ENCODE measurements at places on chromosomes 2 and 18.
A peak's percentile ranks its signal among the peaks of the same experiment; 100 is the strongest.

- DNase-seq: no peak
Measured at GRCh38 chr2:240915526-240916341, 9.6 kb downstream of the CROCC2 start.

DNA sequence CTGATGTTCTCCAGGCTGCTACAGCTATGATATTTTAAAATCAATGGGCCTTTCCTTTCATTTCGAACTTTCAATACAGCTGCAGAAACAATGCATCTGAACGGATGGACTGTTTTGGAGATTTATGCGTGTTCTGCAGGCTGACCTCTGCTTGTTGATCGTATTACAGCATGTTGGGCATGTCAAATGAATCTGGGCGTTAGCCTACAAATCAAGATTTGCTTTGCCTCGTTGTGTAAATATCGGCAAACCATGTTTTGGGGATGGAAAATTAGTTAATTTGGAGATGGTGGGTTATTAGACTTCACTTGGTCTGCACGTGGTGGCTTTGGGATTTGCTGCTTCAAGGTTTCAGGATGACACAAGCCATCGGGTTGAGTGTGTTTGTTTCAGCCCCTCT, 129.3 kb downstream of the AGAP1 start:
- DNase-seq: no peak

DNA sequence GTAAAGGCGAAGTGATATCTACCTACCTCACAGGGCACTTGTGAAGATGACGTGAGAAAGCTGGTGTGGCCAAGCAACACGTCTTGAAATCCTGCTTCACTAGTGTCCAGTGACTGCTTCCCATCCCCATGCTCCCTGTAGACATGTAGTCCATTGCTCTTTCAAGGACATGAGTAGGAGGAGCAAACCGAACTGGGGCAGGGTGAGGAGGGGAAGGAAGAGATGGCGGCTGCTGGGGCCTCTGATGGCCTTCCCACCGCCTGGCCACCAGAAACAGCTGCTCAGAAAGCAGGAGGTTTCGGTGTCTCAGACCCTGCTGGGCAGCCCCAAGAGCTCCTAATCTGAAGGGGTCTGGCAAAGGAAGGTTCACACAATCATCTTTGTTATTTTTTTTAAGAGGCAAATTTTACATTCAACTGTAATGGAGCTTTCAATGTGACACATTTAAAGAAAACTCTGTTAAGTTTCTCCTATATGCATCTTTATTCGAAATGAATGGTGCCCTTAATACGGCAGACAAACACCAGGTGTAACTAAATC, 14.7 kb downstream of the CPLX4 start:
- DNase-seq: no peak

DNA sequence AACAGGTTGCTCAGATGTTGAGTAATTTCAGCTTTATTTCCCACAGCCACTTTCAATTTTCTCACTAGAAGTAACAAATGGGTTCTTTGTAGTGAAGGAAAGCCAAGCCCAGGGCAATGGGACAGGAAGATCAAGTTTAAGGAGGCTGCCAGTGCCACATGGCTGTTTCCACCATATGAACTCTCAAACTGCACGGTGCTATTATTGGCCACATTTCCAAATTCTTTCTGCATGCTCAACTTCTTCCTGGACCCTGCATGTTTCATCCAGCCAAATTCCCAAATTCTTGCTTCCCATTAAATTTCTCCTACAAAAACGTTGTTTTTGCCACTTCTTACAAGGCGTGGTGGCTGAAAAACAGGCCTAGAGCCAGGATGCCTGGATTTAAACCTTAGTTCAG, 193.3 kb upstream of the SPHKAP start:
- no peak for DNase-seq

DNA sequence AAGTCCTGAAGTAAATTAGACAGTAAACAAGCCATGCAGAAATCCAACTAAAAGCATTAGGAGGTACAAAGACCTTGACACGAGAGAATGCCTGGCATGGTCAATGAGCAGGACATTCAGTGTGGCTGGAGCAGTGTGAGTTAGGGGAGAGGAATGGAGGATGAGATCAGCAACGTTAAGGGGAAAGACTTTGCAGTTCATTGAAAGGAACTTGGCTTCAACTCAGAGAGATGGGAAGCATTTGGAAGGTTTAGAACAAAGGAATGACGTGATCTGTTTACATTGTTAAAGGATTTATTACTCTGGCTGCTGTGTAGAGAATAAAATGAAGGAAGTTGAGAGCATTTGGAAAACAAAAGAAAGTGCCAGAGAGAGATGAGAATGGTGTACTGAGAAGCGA, 621.3 kb downstream of the XIRP2 start:
- no peak for DNase-seq

DNA sequence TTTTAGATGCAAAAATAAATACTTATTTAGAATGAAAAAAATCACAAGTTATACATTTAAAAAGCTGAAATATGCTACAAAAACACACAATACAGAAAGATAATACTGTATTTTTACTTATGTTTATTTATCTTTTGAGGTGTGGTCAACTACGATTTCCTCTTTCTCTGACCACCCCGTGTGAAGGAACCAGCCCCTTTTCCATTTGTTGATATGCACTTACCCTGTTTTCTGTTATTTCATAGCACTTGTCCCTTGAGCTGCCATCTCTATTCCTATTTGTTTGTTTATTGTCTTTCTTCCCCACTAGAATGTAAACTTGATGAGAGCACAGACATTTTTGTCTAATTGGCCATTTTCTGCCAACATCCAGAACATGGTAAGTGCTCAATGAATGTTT, 460.5 kb upstream of the TRIB2 start:
- DNase-seq: no peak

DNA sequence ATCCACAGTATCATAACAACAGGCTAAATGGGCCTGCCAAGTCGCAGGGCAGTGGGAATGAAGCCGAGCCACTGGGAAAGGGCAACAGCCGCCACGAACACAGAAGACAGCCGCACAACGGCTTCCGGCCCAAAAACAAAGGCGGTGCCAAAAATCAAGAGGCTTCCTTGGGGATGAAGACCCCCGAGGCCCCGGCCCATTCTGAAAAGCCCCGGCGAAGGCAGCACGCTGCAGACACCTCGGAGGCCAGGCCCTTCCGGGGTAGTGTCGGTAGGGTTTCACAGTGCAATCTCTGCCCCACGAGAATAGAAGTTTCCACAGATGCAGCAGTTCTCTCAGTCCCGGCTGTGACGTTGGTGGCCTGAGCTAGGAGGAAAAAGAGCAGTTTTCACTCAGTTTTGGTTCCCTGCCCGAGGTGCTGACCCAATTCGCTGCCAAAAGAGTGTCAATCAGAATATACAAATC, 32.2 kb downstream of the KCTD18 start:
- no peak for DNase-seq

GRCh38 chr2:202135091-202135874, 62.2 kb downstream of the KIAA2012 start:
- no peak for DNase-seq

GRCh38 chr2:178392215-178392614, 58.8 kb downstream of the PRKRA start:
- no peak for DNase-seq

DNA sequence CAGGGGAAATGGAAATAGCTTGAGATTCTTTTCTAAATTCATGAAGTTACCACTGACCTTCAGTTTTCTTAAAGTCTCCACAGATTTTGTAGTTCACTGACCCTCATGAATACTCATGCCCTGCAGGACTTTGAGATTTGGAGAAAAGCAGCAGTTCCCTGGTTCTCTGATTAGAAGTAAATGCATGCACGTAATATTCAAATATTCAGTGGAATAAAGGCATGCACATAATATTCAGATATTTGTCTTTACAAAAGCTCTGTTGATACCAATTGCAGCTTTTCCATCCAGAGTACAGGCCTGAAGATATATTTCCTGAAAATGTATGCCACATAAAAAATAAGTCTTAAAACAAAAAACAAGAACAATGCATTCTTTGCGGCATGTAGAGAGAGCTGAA, 219.8 kb downstream of the ADCYAP1 start:
- DNase-seq: no peak

- DNase-seq: no peak
Measured at GRCh38 chr2:20551945-20552328, 99.0 kb downstream of the HS1BP3 start.

GRCh38 chr2:98385050-98385699, 38.9 kb downstream of the CNGA3 start:
- peak; percentile 37 for DNase-seq

DNA sequence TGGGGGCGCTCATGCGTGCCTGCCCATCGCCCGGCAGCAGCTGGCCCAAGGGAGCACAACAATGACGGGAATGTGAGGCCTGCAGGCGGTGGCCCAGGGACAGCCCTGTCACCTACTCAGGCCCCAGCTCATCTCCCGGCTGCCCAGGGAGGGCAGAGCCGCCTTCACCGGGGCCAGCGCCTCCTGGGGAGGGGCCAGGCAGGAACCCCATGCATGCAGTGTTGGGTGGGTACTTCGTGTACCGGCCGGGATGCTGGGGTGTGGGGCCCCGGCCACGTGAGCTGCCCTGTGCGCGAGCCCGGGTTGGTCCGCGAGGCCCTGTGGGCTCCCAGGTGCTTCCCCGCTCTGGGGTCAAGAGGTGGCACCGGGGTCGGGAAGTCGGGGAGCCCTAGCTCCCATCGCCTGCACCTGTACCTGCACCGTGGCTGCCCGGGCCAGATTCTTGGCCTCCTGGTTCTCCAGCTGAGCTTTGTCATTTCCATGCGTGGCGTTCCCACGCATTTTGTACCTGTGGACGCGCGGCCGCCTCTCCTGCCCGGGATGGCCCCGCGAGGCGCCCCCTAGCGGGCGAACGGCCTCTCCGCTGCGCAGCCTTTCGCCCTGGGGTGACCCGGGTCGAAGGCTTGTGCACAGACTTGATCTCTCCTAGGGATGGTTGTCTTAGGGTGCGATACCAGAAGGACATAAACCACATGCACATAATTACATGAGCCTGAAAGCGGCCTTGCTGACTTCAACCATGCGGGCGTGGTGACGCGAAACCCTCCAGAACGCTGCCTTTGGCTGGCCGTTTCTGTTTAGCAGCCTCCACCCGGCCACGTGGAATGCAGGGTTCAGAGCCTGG, 950 bp downstream of the KLHL30 start:
- no peak for DNase-seq

- DNase-seq: no peak
Measured at GRCh38 chr2:232970051-232970450, 43.0 kb downstream of the NGEF start.

DNA sequence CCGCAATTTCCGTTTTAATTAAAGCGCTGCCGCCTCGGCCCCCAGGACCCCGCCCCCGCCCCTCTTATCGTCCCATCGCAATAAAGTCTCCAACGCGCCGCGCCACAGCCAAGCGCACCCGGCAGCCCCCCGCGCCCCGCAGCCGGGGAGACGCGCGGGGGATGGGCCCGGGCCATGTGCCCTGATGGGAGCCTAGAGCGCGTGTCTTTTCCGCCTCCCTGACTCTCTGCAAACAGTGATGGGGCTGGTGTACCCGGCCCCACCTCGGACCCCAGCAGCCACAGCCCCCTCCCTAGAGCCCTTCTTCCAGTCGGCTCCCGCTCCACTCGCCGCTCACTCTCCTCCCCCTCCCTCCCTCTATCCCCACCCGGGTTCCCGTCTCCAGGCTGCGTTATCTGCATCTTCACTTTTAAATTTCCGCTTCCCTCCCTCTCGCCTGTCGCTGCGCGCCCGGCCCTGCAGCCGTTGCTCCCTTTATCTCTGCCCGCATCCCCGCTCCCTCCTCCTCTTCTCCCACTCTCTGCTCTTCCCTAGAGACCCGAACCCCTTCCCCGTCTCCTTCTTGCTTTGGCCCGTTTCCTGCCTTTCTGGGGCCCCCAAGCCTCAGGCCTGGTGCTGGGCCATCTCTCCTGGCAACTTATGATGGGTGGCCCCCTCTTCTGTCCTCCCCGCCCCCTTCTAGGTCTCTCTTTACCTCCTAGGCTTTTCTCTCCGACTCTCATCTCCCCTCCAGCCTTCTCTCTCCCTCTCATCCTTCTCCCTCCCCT, 524 bp upstream of the FEV start:
- DNase-seq: no peak

DNA sequence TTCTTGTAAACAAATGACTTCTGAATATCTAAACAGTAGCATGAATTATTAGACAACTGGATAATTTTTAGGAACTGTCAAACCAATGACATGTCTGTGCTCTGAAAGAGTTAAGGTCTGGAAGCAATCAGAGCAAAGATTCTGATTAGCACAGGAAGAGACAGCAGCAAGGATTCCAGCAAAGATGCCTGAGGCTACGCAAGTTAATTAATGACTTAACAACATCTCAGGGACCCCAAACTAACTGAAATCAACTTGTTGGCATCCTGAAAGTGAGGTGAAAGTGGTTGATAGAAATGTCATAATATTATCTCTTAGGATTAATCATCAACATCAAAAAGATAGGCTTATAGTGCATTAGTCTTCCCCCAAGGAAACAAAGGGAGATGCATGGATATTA, 123.3 kb upstream of the TMEM200C start:
- no peak for DNase-seq

DNA sequence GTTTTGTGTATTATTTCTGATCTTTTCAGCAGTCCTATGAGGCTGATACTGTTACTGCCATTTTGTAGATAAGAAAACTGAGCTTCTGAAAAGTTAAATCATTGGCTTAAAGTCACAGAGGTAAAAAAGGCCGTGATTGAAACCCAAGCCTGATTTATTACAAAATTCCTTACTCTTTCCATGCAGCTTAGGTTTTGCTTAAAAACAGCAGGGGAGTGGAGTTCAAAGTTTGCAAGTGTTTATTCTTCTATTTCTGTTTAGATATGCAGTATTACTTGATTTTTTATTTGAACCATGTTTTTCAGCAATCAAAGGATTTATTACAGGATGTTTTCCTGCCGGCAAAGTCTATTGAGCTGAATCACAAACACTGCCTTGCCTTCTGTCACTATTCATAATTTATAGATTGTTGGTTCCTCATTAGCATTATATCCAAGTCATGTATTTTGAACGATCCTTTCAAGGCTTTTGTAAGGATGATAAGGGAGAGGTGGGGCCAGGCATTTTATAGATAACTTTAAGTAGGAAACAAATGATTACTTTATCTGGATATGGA, 31.9 kb upstream of the MSTN start:
- DNase-seq: no peak

- no peak for DNase-seq
Measured at GRCh38 chr18:40056079-40056692, 1898.8 kb upstream of the PIK3C3 start.

DNA sequence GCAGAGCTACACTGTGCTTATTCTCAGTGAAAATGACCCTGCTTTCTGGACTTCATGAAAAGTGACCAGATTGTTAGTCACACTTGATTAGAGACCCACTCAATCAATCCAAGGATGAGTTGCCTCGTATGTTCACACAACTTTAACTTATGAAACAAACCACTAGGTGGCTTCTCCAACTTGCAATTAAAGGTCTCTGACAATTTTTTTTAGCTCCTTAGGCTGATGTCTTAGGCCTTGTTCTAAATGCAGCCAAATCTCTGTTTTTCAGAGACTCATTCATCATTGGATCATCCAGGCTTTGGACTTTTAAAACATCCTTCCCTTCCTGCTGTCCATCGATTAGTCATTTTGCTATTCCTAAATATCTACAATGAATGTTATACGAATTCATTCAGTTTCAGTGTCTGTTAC, 63.4 kb downstream of the MREG start:
- no peak for DNase-seq

Data from stimulated activated CD8-positive, alpha-beta memory T cell treated with anti-CD3 and anti-CD28 coated beads, Interleukin-4, amount 100 ng/mL, for 1 hour (primary cell).